ENCODE measurements at places on chromosomes 5 and 9. TPM values are rescaled to one million over a fixed set of nuclear protein-coding genes. Genes with fewer than 3 reads are reported as not detected.

DNA sequence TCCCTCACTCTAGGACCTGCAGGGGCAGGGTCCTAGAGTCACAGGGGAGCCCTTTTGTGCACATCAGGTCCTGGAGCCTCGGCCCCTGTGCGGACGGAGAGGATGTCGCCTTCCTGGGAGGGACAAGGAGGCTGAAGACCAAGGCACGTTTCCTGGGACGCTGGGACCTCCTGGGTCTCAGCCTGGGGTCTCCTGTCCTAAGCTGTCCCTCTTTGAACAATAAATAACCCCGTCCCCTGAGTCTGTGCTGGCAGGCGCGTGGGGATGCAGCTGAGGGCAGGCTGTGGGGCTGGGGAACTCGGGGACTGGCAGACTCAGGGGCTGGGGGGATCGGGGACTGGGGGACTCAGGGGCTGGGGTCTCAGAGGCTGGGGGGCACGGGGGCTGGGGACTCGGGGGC lies 31.1 kb downstream of the PAEP start:
- DNase-seq = no peak

- no peak for DNase-seq
Observed at GRCh38 chr5:143788401-143788800, 23.6 kb upstream of the HMHB1 start.

Gene AGXT2
- not detected for total RNA-seq

DNA sequence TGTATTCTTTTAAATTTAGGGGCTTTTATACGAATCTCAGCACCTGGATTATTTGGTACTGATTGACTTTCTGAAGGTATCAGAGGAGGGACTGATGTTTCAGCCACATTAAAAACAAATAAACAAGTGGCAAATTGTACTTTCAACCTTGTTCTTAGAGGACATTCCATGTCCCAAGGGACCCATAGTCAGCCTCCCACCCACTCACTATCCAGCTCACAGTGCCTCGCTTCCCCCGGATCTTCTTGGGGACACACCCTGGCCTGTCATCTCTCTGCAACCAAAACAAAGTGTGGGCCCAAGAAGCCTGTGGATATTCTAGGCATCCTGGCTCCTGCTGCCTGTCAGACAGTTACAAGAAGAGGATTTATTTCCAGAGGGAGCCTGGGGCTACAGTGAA lies 8.8 kb upstream of the BOD1 start:
- DNase-seq = no peak

DNA sequence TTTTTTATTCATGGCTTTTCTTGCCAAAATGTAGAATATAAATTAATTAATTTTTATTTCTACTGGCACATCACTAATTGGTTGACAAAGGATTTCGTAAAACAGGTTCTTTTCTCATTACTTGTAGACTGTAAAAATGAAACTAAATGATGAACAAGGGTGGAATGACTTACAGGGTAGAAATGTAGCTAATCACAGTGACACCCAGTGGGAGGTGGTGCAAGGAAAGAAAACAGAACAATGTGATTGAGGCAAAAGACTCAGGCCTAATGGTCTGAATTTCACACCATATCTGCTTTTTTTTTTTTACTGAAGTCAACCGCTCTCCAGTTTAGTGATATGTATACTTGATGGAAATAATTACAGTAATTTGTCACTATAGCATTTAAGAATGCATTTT lies 28.9 kb downstream of the GABRG2 start:
- DNase-seq = no peak

Gene AIF1L
- total RNA-seq = 5.2 TPM

- DNase-seq = no peak
Observed at GRCh38 chr5:1827025-1827885, 26.0 kb downstream of the NDUFS6 start.

DNA sequence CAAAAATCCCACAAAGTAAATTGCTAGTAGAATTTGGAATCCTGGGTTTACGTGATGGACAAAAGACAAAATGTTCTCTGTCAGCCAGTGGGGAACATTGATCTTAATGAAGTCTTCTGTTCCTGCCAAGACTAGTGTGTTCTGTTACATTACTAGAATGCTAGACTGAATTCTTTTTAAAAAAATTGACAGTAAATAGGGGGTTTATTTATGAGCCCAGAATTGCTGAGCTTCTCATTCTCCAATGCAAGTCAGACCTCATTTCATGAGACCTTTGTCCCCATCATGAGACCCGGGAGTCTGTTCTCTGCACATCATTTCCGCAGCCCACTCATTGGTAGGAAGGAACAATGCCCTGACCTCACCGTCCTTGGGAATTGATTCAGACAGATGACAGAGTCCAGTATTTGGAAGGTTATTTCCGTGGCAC lies 173.8 kb upstream of the OTULINL start:
- DNase-seq = no peak

DNA sequence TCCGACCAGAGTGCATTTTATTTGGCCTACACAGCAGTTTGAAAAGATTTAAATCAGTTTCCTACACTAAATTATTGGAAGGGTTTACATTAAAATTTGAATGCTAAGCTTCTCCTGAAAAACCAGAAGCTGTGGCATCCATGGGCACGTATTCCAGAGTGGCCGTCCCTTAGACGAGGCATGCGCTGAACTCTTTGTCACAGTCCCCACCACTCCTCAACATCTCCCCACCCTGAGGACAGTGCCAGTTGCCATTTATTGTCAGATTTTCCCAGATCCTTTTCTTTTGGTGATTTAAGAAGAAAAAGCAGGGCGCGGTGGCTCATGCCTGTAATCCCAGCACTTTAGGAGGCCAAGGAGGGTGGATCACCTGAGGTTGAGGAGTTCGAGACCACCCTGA lies 39.9 kb upstream of the UNC5A start:
- no peak for DNase-seq

Gene GCNT4
- total RNA-seq = 1.7 TPM

GRCh38 chr5:11955331-11955730 lies 51.1 kb upstream of the CTNND2 start:
- DNase-seq = peak; percentile 58

- no peak for DNase-seq
Observed at GRCh38 chr5:77024490-77024889, 5.7 kb upstream of the AGGF1 start.

DNA sequence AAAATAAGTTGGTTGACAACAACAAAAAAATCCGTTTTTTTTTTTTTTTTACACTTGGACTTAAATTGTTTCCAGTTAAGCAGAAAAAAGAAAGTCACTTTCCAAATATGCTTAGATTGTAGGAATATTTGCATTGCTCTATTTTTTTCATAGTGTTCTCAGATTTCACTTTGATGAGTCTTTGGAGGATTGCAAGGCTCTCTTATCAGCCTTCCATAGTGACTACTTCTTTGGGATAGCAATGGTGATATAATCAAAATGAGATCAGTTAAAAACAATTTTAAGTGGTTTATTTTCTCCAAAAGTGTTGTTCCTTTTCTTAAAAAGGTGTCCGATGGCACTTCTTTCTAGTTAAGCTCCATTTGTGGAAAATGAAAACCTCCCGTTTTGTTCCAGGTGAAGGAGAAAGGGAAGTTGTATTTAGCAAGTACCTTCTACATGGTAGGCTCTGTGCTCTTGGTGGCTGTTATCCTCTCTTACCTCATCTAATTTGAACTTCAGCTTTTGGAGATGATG lies 3.9 kb downstream of the RASGRF2 start:
- no peak for DNase-seq

DNA sequence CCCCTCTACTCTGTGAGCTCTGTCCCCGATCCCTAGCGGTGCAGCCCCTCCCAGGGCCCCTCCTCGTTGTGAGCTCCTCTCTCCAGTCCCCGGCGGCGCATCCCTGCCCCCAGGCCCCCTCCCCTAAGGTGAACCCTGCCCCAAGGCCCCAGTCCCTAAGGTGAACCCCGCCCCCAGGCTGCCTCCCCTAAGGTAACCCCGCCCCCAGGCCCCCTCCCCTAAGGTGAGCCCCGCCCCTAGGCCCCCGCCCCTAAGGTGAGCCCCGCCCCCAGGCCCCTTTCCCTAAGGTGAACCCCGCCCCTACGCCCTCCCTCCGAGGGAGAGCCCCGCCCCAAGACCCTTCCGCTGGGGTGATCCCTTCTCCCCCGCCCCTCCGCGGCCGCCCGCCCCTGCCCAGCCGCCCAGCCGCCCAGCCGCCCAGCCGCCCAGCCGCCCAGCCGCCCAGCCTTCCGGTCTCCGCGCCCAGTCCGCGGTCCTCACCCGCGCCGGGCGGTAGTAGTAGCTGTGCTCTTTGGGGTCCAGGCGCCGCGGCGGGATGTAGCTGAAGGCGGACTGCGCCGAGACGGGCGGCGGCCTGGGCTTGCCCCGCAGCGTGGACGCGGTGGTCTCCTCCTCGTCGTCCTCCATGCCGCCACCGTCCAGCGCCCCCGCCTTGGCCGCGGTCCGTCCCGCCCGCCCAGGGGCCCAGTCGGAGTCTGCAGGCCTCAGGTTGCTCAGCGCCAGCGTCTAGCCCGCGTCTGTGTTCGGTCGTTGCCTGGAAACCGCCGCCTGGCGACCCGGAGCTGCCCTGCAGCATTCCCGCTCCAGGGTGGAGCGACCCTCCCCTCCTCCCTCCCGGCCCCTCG lies at the start of gene CFAP90:
CFAP90 (minus strand) TSS at position 739 of the 845 bp plus-strand sequence; CDS start at position 627, 112 bp downstream.
- DNase-seq = peak; percentile 50

Gene RASGRF2
- 1.1 TPM for total RNA-seq

- DNase-seq = no peak
Observed at GRCh38 chr9:23849379-23850035, 23.5 kb upstream of the ELAVL2 start.

Gene EPB41L4A
- total RNA-seq = 3.4 TPM

- no peak for DNase-seq
Observed at GRCh38 chr9:98736226-98736625, 27.5 kb upstream of the GABBR2 start.

- DNase-seq = no peak
Observed at GRCh38 chr5:33439905-33440481, 772 bp upstream of the TARS1 start.

- peak; percentile 73 for DNase-seq
Observed at GRCh38 chr9:115035841-115036612, 81.9 kb downstream of the TNC start.

GRCh38 chr5:62306323-62306895 lies 403 bp downstream of the KIF2A start:
- no peak for DNase-seq

GRCh38 chr9:131668439-131669268 lies 71.2 kb downstream of the RAPGEF1 start:
- DNase-seq = peak; percentile 86

Gene PRDM12
- not detected for total RNA-seq

- DNase-seq = no peak
Observed at GRCh38 chr5:172788771-172789686, 18.0 kb upstream of the DUSP1 start.

Gene QRFP
- total RNA-seq = not detected

Data from Daoy (cell line).